ENCODE measurements at places on chromosomes 7 and 10.

DNA sequence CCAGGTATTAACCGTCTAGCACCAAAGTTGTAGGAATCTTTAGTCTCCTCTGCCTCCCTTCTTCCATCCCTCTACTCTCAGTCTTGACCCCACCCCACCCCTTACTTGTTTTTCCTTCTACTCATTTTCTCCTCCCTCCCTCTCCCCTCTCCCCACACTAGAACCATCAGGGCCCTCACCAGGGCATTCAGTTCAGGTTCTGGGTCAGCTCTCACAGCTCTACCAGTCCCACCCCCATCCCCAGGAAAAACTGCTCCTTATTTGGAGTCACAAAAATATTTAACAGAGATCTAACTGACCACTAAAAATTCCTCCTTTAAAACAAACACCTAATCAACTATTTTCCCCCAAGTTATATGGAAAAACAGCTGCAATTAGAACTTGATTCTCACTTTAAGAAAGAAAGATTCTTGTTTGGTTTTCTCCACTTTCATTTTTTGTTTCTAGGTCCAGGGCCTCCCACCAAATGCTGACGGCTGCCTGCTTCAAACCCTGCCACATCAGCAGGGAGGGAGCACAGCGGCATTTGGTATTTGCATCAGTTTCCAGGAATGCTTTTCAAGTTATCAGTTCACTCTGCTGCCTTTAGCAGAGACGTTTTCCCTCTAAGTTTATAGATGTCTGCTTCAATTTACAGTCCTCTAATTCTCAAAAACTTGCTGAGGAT is 2.8 kb upstream of the COL1A2 start:
- no peak for DNase-seq

GRCh38 chr7:151520419-151521261 is 945 bp upstream of the RHEB start:
- peak; percentile 52 for DNase-seq

DNA sequence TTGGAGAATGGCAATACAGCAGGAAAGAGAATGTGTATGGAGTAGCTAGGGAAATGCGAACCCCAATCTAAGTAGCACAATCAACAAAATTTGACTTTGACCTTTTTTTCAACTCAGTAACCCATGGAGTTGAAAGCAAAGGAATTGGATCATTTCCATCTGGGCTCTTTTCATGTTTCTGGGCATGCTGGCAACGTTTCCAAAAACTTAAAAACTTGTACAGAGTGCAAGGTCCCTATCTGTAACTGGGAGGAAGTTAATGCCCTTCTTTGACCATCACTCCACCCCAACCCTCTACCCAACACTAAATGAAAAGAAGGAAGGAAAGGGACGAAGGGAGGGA is 1.3 kb upstream of the HIBADH start:
- DNase-seq, result no peak

GRCh38 chr10:29611781-29612381 is 22.9 kb downstream of the SVIL start:
- DNase-seq, result no peak

GRCh38 chr10:28939281-28940157 is 262.2 kb downstream of the BAMBI start:
- DNase-seq, result peak; percentile 79

DNA sequence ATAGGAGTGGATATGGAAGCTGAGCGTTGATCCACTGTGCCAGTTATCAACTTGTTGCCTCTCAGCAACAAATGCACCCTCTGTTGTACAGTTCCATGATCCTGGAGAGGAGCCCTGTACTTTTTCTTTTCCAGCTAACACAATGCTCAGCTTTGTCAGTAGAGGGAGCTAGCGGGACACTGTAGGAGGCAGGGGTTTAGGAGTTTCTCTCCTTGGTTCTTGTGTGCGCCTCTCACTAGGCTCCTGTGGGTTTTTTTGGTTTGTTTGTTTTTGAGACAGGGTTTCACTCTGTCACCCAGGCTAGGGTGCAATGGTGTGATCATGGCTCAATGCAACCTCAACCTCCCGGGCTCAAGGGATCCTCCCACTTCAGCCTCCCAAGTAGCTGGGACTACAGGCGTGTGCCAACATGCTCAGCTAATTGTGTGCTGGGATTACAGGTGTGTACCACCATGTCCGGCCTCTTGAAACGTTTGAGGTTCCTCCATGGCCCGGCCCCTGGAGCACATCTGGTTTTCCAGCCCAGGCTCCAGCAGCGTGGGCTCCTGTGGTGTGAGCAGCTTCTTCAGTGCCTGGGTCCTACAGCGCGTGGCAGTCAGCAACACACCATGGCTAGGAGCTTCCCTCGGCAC is 12.0 kb upstream of the MARVELD1 start:
- DNase-seq, result peak; percentile 91

- DNase-seq, result no peak
Measured at GRCh38 chr10:112375721-112376395, 1.9 kb downstream of the ACSL5 start.

GRCh38 chr7:8761731-8762130 is 328.3 kb downstream of the NXPH1 start:
- DNase-seq, result no peak

- DNase-seq, result no peak
Measured at GRCh38 chr10:97121041-97121440, 64.7 kb downstream of the SLIT1 start.

DNA sequence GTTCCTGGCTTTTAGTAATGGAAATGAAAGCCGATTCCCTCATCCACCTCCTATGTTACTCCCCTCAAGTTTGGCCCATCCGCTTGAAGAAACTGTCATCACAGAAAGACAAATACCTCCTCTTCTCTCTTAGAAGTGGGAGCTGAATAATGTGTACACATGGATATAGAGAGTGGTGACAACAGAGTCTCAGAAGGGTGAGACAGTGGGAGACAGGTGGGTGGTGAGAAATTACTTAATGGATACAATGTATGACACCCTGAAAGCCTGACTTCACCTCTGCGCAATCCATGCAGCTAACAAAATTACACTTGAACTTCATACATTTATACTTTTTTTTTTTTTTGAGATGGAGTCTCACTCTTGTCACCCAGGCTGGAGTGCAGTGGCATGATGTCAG is 217.5 kb downstream of the SKIDA1 start:
- no peak for DNase-seq

DNA sequence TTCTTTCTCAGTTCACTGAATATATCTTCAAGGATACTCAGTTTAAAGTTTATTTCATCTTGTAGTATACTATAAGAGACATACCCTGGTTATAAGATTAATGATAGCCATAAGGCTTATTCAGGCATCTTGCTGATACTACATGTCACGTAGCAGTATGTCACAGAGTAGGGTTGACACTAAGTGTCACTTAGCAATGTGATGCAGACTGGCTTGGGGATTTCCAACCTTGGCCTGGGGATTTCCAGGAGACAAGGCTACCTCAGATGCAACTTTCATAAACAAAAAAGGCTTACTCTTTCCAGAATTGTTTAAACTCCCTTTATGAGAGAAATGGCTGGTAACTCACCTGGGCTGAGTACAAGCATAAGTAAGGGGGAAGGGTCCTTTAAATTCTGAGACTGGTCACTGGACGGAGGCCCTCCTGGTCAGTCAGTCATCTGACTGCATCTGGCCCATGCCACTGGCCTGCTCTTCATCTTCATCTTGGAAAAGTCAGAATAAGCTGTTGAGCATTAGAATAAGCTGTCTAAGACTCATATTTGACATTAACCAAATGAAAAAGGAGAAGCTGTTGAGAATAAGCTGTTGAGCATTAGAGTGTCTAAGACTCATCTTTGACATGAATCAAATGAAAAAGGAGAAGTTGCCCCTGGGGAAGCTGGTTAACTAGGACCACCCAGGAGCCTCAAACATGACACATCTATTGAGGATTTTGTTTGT is 9.5 kb downstream of the SLC13A1 start:
- DNase-seq, result no peak

GRCh38 chr10:78236416-78237015 is 202.9 kb downstream of the RPS24 start:
- DNase-seq, result no peak

GRCh38 chr7:142646386-142647140 is 102.7 kb upstream of the PRSS1 start:
- DNase-seq, result no peak

DNA sequence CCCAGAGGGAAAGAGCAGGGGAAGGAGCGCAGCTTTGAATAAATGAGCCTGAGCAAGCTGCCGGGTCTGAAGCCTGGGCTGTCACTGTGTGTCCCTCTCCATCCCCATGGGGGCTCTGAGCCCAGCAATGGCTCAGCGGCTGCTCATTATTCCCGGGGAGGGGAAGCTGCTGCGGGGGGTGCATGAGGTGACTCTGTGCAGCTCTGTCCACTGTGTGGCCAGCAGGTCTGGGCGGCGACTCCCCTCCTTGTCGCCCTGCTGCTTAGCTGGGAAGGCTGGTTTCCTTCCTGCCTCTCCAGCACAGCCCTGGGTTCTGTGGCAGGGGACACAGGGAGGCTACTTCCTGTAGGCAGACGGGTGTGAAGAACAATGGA is 234.2 kb downstream of the PRPF18 start:
- DNase-seq, result peak; percentile 34

GRCh38 chr10:83612746-83613145 is 526.6 kb upstream of the GHITM start:
- no peak for DNase-seq

DNA sequence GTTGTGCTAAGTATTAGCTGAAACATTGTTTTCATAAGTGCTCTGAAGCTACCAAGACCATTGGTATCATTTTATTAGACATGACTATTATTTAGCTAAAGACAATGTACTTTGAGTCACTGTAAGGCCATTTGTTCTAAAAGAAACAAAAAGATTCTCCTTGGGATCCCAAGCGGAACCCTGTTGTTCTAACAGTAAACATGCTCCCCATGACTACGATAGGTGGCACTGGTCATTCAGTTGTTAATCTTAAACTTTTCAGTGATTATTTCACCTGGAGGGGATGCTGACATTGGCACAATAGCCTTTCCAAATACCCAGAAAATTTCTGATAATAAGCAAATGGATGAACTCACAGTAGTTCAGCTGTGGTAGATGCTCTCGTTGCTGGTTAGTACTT is 715.0 kb downstream of the AUTS2 start:
- no peak for DNase-seq

DNA sequence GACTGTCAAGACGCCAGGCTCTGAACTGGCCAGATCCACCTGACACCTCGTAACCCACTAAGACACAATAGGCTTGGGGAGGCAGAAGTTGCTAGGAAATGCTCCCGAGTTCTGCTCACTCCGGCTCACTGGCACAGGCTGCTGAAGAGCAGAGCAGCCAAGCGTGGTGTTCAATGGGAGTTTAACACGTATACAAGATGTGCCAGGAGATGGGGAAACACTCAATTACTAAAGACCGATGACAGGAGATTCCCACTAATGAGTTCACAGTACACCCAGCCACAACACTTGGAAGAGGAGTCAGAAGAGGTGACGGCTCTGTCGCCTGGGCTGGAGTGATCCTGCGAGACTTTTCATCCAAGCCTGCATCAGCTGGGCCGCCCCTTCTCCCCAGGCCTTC is 303.4 kb downstream of the GFRA1 start:
- DNase-seq, result peak; percentile 31

GRCh38 chr10:21403256-21404015 is 122.0 kb downstream of the SKIDA1 start:
- no peak for DNase-seq

DNA sequence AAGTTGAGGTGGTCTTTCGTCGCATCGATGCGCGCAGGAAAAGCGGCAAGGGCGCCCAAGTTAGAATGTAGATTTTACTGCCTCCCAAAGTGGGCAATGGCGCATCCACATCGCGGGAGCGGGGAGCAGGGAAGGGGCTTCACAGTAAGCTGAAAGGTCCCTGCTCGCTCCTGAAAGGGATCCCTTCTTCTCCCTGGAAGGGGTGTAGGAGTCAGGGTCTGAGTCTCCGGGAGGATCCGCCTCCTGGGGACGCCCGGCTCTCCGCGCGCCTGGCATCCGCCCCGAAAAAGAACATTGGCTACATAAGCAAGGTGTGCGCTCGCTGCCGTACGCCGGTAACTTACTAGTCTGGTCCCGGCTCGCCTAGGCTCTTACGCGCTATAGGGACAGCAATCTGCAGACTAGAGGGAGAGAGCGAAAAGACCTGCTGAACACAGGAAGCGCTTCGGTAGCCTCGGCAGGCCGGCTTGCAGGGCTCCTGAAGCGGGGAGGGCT is 804 bp downstream of the UNC5B start:
- DNase-seq, result peak; percentile 92

DNA sequence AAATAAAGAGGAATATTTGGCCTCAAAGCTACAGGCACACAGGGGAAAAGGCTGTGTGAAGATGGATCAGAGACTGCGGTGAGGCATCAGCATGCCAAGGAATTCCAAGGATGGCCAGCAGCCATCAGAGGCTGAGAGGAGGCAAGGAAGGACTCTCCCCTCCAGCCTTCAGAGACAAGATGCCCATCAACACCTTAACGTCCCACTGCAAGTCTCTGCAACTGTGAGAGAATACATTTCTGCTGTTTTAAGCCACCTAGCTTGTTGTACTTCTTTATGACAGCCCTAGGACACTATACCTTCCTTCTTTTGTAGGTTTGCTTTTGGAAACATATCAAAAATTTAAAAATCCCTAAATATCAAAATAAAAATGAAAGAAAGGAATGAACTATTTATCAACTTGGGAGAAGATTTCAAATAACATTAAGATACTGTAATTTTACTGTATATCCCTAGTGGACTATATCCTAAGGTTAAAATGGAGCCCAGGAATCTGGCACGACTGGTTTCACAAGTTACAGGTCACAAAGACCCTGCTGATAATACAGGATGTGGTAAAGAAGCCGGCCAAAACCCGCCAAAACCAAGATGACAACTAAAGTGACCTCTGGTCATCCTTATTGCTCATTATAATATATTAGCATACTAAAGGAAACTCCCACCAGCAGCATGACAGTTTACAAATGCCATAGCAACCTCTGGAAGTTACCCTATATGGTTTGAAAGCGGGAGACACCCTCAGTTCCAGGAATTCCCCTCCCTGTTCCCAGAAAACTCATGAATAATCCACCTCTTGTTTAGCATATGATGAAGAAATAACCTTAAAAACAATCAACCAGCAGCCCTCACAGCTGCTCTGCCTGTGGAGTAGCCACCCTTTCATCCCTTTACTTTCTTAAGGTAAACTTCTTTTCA is 185.2 kb downstream of the AVL9 start:
- DNase-seq, result peak; percentile 34

DNA sequence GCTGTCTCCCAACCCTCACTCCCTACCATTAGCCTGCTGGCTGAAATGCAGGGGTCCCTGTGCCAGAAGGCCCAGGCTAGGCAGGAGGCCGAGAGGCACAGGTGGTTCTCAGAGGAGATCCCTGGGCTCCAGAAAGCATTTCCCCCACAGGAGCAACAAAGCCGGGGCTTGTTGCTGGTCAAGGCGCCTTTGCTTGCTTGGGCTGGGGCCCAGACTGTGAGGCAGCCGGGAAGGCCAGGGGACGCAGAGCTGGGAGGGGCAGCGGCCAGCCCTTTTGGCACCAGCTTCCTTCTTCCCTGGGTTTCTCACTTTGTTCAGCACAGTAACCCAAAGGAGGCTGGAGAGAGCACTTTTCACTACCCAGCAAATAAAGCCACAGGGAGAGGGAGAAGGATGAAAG is 48.6 kb downstream of the FBXW4 start:
- no peak for DNase-seq

DNA sequence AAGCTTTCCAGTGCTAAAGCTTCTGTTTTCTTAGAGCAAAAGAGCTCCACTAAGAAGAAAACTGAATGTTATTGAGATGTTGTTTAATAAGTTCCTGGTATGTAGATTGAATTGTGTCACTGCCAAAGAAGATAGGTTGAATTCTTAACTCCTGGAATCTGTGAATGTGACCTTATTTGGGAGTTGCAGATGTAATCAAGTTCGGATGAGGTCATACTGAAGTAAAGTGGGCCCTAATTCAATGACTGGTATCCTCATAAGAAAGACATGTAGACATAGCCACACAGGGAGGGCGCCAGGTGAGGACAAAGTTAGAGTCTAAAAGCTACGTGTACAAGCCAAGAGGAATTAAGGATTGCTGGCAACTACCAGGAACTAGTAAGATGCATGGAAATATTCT is 732.1 kb upstream of the C7orf33 start:
- DNase-seq, result no peak
